ENCODE measurements at places on chromosomes 13 and 19.

GRCh38 chr13:68232351-68233130 is 1002.4 kb upstream of the PCDH9 start:
- DNase-seq, result no peak

DNA sequence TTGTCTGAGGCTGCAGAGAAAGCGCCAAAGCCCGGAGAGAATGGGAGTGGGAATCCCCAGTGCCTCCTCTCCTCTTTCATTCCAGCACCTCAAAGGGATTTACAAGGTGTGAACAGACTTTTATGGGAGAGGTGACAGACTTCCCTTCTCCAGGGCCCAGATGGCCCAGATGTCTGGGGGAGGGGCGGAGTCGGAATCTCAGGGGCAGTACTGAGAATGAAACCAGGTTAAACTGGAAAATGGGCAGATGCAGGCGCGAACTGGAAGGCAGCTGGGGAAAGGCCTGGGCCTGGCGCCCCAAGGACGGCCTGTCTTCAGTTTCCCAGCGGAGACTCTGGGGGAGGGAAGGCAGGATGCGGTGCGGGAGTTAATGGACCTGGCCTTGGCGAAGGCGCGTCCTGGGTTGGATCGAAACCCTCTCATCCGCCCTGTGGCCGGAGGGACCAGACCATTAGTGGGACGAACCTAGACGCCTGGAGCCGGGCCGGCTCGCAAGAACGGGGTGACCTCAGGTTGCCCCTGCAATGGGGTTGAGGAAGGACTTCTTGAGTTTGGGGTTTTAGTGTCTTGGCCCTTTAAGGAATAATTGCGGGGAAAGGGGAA is 592 bp upstream of the TRIP10 start:
- no peak for DNase-seq

- no peak for DNase-seq
These were observed 193.1 kb downstream of the ZIC5 start for GRCh38 chr13:99778500-99778899.

GRCh38 chr13:83732755-83733154 is 149.5 kb downstream of the SLITRK1 start:
- DNase-seq, result no peak

GRCh38 chr13:39965309-39965708 is 309.8 kb downstream of the COG6 start:
- no peak for DNase-seq

DNA sequence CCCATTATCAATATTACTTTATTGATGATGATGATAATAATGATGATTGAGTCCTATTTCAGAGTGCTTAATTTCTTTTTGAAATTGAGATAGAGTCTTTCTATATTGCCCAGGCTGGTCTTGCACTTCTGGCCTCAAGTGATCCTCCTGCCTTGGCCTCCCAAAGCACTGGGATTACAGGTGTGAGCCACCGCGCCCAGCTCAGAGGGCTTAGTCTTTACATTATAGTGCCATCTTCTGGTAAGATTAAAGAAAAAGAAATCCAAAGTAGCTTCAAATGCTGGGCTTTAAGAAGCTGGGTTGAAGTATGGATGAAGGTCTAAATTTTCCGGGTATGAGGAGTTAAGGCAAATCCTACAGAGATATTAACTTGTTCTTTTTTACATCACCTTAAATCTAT is 3.4 kb upstream of the ZNF333 start:
- DNase-seq, result no peak

DNA sequence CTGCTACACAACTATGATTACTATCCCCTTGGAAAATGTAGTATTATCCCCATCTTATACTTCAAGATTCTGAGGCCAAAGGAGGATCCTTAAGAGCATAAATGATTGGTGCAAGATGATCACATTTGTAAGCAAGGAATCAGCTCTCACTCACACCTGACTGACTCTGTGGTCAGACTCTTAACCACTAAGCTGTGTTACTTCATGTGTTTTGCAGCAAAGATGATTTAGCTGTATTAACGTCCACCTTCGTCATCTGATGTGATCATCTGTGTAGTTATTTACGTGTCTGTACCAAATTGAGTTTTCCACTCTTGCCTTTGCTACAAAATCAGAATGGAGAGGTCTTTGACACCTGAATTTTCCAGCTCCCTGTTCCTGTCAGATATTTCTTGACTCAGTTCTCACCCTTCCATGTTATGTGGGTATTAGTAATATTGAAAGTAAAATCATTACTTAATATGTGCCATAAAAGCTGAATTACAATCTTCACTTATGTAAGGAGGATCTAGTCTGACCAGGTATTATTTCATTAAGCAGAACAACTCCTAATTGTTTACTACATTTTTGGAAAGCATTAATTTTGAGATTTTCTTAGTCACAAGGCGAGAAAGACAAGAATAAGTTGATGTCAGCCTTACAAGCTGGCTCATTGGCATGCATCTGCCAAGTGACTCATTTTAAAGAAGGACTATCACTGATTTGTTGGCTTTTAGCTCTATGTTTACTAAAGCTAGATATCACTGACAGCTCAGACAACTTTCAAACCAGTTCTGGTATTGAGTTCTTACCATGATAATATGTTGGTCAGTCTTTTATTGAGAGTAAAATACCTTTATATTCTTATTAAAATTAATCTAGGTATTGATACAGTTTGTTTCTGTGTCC is 1279.8 kb upstream of the PCDH9 start:
- DNase-seq, result no peak

DNA sequence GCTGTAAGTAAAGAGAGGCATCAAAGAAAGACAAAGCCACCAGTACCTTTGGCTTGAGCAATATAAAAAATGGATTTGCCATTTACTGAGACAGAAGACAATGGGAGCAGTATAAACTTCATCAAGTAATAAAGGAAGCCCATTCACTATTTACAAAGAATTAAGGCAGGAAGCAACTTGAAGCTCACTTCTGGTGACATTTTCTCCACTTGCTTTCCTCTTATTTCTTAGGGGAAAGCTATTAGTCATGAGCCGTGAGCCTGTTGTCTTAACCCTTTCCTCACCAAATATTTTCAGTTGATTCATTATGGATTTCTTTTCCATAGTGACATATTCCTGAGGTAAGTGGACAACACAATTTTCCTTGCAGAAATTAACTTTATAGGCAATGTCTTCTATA is 156.8 kb downstream of the DNAJC3 start:
- DNase-seq, result no peak

- DNase-seq, result no peak
These were observed 6.7 kb downstream of the REEP6 start for GRCh38 chr19:1497578-1498235.

DNA sequence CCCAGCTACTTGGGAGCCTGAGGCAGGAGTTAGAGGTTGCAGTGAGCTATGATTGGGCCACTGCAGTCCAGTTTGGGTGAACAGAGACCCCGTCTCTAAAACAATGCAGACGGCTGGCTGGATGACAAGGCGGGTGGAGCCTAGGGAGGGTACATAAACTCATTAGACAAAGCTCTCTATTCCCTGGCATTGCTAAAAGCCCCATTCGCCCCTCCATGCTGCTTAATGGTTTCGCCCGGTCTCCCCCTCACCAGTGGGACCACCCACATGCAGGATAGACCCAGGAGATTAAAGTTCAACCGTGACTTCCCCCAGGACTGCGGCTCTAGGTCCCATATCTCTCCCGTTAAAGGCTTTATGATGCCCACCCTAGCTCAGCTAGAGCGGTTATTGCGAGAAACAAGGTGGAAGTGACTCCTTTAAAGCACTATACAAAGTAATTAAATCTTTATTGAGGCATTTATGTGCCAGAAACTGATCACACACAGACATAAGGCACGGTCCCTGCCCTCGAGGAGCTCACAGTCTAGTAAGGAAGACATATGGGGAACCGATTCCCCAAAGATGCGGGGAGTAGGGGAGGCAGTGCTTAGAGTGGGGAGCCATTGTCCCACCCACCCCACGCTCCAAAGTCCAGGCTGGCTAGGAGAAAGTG is 4.9 kb downstream of the LYPD3 start:
- DNase-seq, result no peak

GRCh38 chr19:12639901-12640613 is 26.5 kb downstream of the MAN2B1 start:
- peak; percentile 74 for DNase-seq

DNA sequence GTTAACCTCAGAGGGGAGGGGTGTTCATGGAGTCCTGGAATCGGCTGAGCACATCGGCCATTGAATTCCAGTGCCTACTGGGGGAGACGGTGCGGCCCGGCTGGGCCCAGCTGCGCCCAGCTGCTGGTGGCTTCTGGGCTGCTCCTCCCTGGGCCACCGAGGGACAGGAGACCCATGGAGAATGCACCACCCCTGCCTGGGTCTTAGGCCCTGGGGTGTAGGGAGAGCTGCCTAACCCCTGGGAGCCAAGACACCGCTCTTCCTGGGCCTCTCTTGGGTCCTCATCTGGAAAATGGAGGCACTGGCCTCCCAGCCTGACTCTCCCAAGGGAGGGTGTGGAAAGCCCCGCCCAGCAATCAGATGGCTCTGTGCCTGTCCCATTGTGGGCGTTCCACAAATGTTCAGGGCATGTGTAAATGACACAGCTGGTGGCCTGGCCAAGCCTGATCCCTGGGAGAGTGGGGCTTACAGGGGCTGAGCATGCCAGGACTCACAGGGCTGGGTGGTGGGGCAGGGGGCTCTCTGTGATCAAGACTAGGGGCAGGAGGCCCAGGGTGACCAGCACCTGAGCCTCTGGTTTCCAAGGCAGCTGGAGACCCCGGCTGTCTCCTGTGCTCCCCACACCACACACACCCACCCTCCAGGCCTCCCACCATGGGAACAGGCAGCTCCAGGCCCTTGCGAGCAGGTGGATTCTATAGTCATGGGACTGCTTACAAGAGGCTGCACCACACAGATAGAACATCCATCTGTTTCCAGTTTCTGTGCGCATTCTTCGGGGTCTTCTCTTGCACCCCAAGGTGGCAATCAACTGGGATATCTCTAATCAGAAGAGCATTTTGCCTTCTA is 150.9 kb downstream of the URI1 start:
- no peak for DNase-seq

GRCh38 chr13:26820871-26821270 is 60.3 kb upstream of the GPR12 start:
- DNase-seq, result no peak

DNA sequence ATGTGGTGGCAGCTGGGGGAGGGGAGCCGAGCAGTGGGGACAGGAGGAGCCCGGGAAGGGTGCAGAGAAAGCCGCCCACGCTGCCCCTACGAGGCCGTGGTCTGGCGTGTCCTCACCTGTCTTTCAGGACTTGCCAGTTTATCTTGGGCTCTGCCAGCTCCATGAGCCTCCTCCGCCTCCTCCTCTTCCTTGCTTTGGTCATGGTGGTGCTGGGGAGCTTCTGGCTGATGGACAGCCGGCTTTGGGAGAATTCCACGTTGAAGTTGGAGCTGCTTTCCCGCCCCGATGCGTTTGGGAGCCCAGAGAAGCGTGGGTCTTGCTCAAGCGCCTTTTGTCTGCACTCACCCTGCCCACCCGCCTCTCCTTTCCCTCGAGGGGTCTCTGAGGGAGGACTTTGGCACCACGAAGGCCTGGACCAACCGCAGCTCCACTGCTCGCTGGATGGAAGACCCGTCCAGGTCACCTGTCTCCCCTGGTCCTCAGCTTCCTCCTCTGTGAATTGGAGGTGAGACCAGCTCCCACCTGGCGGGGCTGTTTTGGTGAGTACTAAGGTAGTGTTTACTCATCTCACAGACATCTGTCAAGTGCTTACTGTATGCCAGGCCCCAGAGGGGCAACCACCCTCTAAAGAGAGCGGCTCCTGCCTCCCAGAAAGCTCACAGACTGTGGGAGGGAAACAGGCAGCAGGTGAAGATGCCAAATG is 29.7 kb upstream of the MIER2 start:
- DNase-seq, result no peak

GRCh38 chr13:31172535-31172934 is 10.8 kb upstream of the HSPH1 start:
- DNase-seq, result no peak

DNA sequence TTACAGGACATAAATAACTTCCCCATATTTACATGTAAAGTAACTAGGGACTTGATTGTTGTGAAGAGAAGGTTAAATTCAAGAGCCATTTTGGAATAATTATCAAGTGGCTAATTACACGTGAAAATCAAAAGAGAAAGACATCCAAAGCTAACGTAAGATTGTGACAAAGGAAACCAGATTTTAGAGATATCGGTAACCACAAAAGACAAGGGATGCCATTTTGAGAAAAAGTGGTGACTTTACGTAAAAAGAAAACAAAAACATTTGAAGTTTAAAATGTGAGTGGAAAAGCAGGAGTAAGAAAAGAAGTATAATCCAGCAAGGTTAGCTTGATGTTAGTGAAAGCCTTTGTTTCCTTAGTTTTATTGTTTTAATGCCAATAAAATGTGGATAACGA is 10.9 kb upstream of the VWA8 start:
- DNase-seq, result no peak

DNA sequence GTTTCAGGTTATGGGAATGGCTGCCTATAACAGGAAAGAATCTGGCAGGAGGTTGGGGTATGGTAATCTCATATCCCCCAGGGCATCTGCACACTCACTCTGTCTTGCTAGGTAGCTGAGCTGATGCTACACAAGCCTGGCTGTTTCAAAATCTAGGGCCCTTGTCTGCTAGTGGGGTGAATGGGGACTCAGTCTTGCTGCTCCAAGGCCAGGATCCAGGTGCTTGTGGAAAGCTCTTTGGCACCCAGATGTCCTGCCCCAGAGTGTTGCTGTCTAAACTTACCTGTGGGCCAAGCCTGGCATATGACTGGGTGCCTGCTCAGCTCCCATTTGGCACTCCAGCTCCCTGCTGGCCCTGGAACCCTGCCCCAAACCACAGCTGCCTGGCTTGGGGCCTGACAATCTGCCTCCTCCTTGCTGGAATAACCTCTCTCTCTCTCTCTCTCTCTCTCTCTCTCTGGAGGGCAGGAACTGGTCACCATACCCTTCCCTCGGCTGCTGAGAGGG is 158.1 kb upstream of the TSC22D1 start:
- DNase-seq, result no peak

- no peak for DNase-seq
These were observed 2.7 kb upstream of the SAMD1 start for GRCh38 chr19:14093117-14093823.

GRCh38 chr19:9752701-9753443 is 15.7 kb downstream of the ZNF846 start:
- no peak for DNase-seq

DNA sequence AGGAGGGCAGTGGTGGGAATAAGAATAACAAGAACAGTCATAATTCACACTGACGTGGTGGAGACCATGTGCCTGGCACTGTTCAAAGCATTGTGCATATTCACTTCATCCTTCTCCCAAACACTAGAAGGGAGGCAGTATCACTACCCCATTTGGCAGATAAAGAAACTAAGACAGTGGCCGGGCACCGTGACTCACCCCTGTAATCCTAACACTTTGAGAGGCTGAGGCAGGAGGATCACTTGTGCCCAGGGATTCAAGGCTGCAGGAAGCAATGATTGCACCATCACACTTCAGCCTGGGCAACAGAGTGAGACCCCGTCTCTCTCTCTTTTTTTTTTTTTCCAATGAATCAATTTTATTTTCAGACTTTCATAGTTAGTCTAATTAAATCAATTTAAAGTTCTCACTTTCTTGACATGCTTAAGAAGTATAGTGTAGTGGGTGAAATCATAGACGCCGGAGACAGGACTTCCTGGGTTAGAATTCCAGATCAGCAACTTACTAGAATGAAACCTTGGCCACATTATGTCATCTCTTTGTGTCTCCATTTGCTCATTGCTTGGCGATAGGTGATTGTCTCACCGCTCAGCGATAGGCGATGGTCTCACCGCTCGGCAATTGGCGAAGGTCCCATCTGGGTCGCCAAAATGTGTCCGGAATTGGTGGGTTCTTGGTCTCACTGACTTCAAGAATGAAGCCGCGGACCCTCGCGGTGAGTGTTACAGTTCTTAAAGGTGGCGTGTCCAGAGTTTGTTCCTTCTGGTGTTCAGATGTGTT is 5.3 kb upstream of the ATG4D start:
- DNase-seq, result no peak

Data from natural killer cell (primary cell).